NCI-H510A (cell line): ENCODE measurements at places on chromosomes 6 and 20.

GRCh38 chr6:148401571-148401970, 58.9 kb downstream of the SASH1 start:
- DNase-seq = no peak

- DNase-seq = peak; percentile 18
Measured at GRCh38 chr6:122869437-122870024, 80.5 kb downstream of the SMPDL3A start.

- no peak for DNase-seq
Measured at GRCh38 chr6:9248133-9248532, 812.8 kb upstream of the SLC35B3 start.

GRCh38 chr20:16526433-16527380, 46.5 kb downstream of the KIF16B start:
- no peak for DNase-seq

GRCh38 chr20:38270869-38271605, 10.5 kb upstream of the KIAA1755 start:
- no peak for DNase-seq

- DNase-seq = no peak
Measured at GRCh38 chr20:63023071-63023935, 16.5 kb upstream of the BHLHE23 start.

GRCh38 chr6:151240036-151240685, 394 bp downstream of the AKAP12 start:
- DNase-seq = no peak

- no peak for DNase-seq
Measured at GRCh38 chr20:54131675-54132611, 41.8 kb downstream of the CYP24A1 start.

- peak; percentile 56 for DNase-seq
Measured at GRCh38 chr6:63598049-63599036, 26.1 kb downstream of the LOC128125822 start.

GRCh38 chr20:48708116-48708515, 119.7 kb downstream of the PREX1 start:
- no peak for DNase-seq

DNA sequence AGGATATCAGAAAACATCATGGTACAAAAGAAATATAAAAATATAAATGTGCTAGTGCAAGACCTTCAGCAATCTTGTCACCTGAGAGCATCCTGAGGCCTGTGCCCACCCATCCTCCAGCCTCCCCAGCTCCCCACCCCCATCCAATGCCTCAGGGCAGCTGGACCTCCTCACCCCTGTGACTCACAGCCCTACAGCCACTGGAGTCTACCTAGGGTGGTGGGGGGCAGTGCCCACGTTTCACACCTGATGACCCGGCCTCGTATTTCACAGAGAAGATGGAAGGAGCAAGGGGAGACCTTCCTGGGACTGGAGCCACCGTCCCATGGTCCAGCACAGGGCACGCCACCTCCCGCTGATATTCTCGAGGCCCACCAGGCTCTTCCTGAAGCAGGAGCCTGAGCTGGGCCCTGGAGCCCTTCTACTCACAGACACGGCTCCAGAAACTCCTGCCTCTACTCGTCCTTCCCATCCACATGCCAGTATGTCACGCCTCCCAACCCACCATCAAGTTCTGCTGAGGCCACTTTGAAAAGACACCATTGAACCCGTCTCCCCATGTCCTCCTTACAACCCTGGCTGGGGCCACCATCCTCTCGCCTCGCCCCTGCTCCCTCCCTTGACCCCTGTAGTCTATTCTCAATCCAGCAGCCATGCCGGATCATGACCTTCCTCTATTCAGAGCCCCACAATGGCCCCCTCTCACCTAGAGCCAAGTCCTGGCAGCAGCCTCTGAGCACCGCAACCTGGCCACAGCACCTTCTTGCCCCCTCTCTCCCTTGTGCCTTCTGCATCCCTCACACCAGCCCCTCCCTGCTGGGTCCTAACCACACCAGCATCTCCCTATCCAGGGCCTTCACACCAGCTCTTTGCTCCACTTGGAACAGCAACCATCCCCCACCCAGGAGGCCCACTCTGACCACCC, 13.3 kb downstream of the APMAP start:
- DNase-seq = no peak

GRCh38 chr6:39083231-39083634, 31.8 kb downstream of the SAYSD1 start:
- peak; percentile 4 for DNase-seq

DNA sequence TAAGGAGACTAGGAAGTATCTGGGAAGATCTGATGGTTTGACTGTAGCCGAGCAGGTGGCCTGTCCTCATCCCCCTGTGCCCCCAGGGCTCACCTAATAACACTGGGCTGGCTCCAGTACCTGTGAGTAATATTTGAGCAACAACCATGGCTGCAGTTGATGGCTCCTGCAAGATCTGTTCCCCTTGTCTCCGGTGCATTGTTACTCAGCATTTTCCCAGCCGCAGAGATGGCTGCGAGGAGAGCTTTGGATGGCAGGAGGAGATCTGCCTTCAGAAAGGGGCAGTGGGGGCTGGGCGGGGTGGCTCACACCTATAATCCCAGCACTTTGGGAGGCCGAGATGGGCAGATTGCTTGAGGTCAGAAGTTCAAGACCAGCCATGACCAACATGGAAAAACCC, 39.3 kb downstream of the PTK7 start:
- DNase-seq = no peak

GRCh38 chr20:13142143-13142542, 78.9 kb upstream of the ISM1 start:
- no peak for DNase-seq

DNA sequence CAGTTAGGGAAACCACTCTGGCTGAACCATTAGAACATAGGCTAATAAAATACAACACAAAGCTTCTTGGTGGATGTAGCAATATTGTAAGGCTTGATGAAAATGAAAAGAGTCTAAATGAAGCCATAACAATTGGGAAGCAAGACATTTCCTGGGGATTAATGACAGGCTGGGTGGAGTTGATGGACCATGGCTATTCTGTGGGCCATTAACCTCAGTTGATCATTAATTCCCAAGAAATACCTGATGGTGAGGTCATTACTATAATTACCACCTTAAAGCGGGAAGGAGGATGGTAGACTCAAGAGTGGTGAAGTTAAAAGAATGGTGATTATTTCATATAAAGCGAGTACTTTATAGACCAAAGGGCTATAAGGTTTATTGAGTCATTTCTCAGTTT, 455.8 kb upstream of the MAP3K7 start:
- DNase-seq = no peak

- DNase-seq = no peak
Measured at GRCh38 chr6:157314705-157315321, 8.5 kb downstream of the TMEM242 start.

GRCh38 chr6:13272131-13273046, 55.9 kb downstream of the TBC1D7 start:
- DNase-seq = no peak

DNA sequence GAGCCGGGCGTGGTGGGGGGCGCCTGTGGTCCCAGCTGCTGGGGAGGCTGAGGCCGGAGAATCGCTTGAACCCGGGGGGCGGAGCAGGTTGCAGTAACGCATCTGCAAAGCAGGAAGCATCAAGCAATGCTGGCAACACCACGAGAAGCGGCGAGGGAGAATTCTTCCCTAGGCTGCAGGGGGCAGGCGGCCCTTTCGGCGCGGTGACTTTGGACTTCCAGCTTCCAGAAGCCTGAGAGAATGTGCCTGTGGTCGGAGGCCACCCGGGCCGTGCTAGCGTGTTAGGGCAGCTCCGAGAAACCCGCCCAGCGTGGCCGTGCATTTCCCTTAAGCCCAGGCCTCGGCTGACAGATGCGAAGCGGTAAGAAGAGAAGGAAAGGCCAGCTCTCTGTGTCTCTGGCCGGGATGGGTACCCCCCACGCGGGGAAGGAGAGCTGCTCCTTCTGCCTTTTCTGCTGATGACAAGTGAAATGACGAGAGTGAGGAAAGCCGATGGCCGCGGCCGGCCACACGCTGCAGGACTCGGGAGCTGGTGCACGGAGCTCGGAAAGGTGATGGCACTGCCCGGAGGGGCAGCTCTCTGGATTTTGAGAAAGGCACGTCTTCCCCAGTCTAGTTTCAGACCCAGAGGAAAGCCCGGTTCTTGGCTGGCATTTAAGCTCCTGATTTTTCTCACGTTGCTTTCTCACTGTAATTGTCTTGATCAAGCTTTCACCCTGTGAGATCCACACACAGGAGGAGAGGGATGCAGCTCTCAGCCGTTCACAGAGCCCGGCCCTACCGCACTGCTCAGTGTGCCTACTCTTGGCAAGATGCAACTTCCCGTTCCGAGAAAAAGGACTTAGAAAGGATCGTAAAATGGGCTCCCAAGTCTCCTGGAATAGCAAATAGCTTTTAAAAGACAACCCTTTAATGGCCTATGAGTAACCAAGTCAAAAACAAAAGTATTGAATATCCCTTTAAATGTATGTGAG, 68.3 kb upstream of the EXOC2 start:
- no peak for DNase-seq
